MG63 (cell line): ENCODE measurements at places on chromosomes 2 and 18.

GRCh38 chr2:95552911-95553310 lies 38.9 kb upstream of the TRIM43 start:
- peak; percentile 53 for DNase-seq

GRCh38 chr2:30433541-30434299 lies 13.3 kb upstream of the LCLAT1 start:
- no peak for DNase-seq

GRCh38 chr18:2147476-2148230 lies 423.7 kb downstream of the METTL4 start:
- peak; percentile 79 for DNase-seq

DNA sequence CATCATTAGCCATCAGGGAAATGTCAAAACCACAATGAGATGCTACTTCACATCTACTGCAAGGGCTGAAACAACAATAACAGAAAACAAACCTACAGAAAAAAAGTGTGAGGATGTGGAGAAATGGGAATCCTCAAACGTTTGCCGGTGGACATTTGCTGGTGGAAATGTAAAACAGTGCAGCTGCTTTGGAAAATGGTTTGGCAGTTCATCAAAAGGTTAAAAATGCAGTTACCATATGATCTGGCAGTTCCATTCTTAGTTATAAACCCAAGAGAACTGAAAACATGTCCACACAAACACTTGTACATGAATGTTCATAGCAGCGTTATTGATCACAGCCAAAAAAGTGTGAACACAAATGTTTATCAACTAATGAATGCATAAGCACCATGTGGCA lies 44.2 kb downstream of the PROC start:
- no peak for DNase-seq

- DNase-seq, result no peak
Measured at GRCh38 chr2:27988306-27988705, 97.8 kb downstream of the BABAM2 start.

- DNase-seq, result no peak
Measured at GRCh38 chr2:197274349-197274748, 36.2 kb downstream of the ANKRD44 start.

DNA sequence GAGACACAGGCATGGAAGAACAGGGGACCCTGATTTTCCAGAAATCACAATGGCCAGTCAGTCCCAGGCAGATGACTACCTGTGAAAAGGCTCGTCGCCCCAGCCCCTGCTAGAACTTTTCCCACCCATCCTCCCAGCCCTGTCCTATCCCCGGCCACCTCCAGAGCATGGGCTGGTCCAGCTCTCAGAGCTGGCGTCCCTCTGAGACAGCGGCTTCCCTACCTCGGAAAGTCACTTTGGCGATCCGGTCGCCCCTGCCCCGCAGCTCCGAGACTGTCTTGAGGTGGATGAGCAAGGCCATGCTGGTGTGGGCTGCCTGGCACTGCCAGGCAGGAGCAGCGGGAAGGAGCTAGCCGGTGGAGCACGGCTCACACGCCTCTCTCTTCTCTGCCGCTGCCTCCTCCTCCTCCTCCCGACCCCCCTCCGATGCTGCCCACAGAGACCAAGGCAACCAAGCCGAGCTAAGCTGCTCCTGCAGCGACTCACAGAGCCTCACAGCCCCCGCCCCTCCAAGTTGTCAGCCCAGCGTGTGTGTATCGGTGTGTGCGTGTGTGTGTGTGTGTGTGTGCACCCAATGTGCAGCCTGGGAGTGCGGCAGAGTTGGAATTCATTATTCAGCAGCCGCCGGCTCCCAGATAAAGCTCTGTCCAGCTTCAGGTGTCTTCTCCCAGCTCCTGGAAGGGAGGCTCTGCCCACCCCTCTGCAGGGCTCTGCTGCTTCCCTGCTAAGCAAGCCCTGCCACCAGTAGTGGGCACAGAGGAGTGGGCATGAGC lies 80.5 kb upstream of the OTOF start:
- peak; percentile 13 for DNase-seq

DNA sequence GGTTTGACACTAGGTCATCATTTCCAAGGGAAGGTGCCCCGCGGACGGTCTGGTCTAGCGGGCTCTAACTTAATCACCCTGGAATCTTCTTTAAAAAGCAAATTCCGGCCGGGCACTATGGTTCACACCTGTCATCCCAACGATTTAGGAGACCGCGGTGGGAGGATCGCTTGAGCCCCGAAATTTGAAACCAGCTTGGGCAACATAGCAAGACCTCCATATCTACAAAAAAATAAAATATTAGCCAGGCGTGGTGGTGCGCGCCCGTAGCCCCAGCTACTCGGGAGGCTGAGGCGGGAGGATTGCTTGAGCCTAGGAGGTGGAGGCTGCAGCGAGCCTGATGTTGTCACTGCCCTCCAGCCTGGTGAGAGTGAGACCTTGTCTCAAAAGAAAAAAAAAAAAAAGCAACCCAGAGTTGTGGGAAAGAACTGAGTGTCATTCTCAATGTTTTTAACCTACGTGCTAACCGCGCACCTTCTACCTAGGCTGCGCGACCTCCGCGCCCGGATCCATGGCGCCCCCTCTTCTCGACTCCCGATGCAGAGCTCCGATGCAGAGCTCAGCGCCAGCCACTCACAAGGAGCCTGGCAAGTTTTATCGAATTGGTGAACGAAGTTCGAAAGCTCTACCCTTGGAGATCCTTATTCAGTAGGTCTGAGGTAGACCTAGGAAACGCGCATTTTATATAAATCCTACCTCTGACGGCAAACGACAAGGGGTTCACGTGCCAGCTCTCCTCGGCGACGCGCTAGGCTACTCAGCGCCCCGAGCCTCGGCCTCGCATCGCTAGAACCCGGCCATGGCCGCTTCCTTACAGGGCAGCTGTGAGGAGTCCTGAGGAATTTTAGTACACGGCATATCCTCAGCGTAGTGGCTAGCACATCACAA lies 888 bp upstream of the TWSG1 start:
- no peak for DNase-seq

GRCh38 chr2:240512666-240513535 lies 44.9 kb downstream of the ANKMY1 start:
- DNase-seq, result no peak

DNA sequence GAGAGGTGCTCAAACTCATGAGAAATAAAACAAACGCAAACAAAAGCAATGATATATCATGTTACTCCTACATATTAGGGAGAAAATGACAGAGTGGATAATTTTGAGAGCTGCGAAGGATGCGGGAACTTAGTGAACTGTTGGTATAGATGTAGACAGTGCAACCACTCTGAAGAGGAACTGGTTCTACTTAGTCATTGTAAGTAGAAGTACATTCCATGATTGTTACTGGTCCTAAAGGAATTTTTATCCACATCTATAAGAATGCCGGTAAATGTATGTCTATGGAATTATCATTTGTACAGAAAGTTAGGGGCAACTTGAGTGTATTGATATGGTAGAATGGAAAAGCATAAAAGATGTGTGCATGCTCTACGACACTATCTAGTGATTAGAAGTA lies 1238.4 kb downstream of the LRP1B start:
- DNase-seq, result no peak

GRCh38 chr18:59605633-59606192 lies 91.5 kb downstream of the CCBE1 start:
- no peak for DNase-seq

GRCh38 chr2:86747711-86748639 lies 27.9 kb downstream of the RMND5A start:
- DNase-seq, result no peak

DNA sequence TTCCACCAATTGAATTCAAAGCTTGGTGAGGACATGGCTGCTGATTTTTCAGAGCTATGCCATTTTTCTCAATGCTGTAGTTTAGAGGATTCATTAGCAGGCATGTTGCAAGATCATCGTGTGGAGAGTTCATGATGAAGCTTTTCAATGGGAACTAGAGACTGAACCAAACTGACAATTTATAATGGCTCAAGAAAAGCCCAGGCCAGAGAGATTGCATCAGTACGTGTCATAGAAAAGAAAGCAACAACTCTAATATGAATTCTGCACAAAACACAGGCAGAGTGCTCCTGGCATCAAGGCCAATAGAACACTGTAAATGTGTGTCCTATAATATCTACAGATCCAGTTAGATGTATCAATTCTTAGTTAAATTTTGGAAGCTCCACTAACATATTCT lies 477.6 kb downstream of the LRP1B start:
- DNase-seq, result no peak

GRCh38 chr2:224366267-224366844 lies 35.6 kb downstream of the FAM124B start:
- DNase-seq, result peak; percentile 8

- no peak for DNase-seq
Measured at GRCh38 chr18:76528477-76529432, 33.7 kb upstream of the ZNF516 start.

- no peak for DNase-seq
Measured at GRCh38 chr2:214995409-214995808, 143.0 kb downstream of the ABCA12 start.

GRCh38 chr18:74493689-74494088 lies 2.5 kb upstream of the CNDP2 start:
- peak; percentile 34 for DNase-seq

DNA sequence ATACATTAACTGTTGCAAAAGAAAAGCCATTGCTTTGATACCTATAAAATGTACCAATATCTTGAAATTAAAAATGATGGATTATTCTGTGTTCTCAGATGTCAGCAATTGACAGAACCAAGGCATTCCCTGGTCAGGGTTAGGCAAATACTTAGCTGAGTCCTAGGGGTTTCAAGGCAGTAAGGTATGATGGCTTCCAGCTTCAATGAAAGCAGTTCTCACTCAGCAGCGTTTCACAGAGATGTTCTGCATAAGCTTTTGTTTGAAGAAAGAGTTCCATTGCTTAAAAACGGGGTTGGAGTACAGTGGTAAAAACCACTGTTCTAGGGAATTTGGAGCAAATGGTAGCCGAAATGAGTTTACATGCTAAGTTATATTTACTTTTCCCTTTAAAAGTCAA lies 17.0 kb upstream of the KANSL1L start:
- DNase-seq, result no peak

- no peak for DNase-seq
Measured at GRCh38 chr2:239977111-239977510, 48.0 kb downstream of the NDUFA10 start.

- DNase-seq, result peak; percentile 7
Measured at GRCh38 chr2:127857265-127857808, 618 bp downstream of the POLR2D start.

- no peak for DNase-seq
Measured at GRCh38 chr2:181859803-181860202, 31.7 kb upstream of the ITPRID2 start.

GRCh38 chr2:74617122-74617521 lies 31.0 kb downstream of the M1AP start:
- no peak for DNase-seq

- DNase-seq, result no peak
Measured at GRCh38 chr2:46087492-46087891, 209.7 kb upstream of the EPAS1 start.

GRCh38 chr18:46719388-46719787 lies 37.5 kb downstream of the ST8SIA5 start:
- peak; percentile 8 for DNase-seq

DNA sequence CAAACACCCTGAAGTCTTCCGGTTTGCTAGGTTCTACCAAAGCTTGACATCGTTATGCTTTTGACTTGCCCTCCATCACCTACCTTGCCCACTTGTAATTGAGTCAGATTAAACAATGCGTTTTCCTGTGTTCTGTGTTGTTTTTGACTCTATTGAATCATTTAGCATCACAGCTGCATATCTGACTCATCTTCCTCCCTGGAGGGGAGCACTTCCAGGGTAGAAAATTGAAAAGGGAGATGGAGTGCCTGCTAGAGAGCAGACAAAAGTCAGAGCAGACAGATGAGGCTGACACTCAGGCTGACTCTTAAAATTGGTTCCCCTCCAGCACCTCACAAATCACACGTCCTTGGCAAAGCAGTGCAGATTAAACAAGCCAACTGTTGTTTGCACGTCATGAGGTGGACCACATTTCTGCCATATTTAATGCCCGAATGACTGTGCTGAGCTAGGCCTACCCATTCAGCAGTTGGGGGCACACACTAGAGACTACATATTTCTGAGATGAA lies 2.2 kb downstream of the MPP4 start:
- DNase-seq, result peak; percentile 88

- no peak for DNase-seq
Measured at GRCh38 chr2:201144101-201145051, 28.4 kb downstream of the CFLAR start.

- DNase-seq, result no peak
Measured at GRCh38 chr2:181300600-181301291, 156.4 kb upstream of the ITGA4 start.

GRCh38 chr2:197975931-197976519 lies 171.6 kb downstream of the PLCL1 start:
- DNase-seq, result peak; percentile 13

DNA sequence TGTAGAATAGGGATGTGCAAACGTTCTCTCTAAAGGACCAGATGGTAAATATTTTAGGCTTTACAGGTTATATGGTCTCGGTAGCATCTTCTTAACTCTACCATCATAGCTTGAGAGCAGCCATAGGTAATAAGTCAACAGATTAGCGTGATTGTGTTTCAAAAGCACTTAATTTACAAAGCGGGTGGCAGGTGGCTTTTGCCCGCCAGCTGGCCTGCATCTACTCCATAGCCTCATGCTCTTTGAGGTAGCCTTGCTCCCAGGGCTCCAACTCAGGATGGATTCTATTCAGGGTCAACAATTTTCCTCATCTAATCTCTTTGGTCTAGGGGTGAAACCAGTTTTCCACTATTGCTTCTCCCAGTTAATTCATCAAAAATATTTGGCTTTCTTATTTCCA lies 5.0 kb upstream of the ATP9B start:
- DNase-seq, result no peak

DNA sequence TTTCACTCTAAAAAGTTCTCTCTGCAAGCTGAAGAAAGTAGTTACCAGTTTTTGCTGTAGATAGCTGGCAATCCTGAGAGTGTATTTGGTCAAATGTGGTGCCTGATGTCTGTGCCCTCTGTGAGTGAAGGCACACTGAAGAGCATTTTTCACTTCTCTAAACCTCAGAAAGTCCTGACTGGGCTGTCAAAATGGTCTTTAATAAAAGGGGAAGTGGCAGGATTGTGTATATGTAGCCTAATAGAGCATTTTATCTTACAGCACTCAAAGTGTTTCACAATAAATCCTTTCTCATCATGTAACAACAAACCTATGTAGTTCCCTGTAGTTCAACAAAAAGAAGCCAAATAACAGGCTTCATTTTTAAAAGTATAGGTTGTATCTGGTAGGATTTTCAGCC lies 1552.3 kb upstream of the SLC39A10 start:
- DNase-seq, result no peak

GRCh38 chr2:84187258-84187657 lies 271.8 kb downstream of the SUCLG1 start:
- no peak for DNase-seq

- peak; percentile 29 for DNase-seq
Measured at GRCh38 chr2:73070643-73071359, 711 bp downstream of the SFXN5 start.
